ENCODE measurements at places on chromosomes 6 and 20.

GRCh38 chr6:154230910-154231595, 125.5 kb downstream of the IPCEF1 start:
- DNase-seq: no peak

DNA sequence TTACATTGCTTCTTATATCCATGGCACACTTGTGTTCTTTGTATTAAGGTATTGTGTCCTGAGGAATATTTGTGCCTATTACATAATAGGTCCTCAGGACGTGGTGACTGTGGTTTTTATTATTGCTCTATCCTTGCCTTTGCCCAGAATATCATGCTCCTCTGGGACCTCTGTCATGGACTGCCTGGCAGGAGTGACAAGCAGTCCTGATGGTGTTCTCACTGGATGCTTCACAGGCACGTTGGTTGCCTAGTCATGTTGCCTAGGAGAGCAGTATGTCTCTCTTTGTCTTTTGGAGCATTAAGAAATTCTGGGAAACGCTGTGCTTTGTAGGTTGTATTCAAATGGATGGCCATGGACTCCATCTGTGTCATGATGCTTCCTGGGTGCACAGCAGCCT, 24.7 kb upstream of the MROH8 start:
- DNase-seq: no peak

GRCh38 chr6:75893058-75893775, 144.2 kb downstream of the MYO6 start:
- DNase-seq: peak; percentile 83

GRCh38 chr6:111110036-111110435, 22.7 kb downstream of the SLC16A10 start:
- DNase-seq: no peak

- peak; percentile 41 for DNase-seq
Observed at GRCh38 chr6:26420688-26421171, 18.7 kb downstream of the BTN3A1 start.

GRCh38 chr6:126650931-126651330, 311.0 kb downstream of the CENPW start:
- peak; percentile 42 for DNase-seq

DNA sequence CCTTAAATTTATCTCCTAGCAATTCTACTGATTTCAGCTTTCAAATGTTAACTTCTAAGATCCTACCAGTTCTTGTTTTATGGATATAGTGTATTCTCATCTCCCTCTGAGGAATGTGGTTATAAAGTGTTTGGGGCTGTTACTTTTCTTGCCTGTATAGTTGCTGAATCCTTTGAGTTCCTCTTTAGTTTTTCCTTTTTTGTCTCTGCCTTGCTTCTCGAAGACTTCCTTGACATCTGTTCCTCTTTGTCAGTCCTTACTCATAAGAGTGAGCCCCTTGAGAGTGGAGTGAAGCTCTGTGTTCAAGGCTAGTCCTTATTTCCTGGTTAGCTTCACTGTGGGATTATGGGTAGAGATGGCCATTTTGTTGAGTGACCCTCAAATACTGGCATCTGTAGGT, 84.6 kb downstream of the ELOVL4 start:
- DNase-seq: no peak

GRCh38 chr6:25314509-25315175, 35.5 kb downstream of the CARMIL1 start:
- DNase-seq: no peak

DNA sequence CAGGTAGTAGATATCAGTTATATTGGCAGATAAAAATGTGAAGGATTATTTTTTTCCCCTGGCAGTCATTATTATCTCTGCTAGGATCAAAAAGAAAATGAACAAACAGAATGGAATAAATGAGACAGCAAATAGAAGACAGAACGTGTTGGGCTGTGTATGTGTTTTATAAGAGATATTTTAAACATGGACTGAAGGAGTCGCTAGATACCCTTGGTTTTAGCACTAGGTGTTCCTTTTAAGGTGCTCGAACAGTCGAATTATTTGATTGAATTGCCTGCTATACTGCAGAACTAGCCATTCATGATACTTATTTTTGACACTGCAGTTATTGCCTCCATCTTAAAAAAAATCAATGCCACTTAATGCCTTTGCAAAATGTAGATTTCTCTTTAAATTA, 3.7 kb downstream of the GRIK2 start:
- DNase-seq: no peak

DNA sequence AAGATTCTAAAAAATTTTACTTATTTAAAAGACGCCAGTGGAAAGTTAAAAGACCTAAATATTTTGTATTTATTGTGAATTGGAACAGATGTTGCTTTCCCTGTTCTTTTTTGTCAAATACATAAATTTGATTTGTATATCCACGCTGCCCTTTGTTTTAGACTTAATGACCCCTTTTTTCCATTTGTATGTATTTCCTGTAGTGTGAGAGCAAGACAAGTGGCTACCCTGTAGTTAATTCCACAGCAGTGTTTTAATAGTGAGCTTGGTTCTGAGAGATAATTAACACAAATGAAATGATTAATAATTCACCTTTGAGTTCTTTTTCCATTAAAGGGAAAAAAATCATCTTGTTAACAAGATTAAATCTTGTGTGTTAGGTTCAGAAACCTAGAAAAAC, 16.6 kb downstream of the SH3BGRL2 start:
- DNase-seq: no peak

GRCh38 chr20:31666258-31667042, 28.7 kb downstream of the COX4I2 start:
- no peak for DNase-seq

DNA sequence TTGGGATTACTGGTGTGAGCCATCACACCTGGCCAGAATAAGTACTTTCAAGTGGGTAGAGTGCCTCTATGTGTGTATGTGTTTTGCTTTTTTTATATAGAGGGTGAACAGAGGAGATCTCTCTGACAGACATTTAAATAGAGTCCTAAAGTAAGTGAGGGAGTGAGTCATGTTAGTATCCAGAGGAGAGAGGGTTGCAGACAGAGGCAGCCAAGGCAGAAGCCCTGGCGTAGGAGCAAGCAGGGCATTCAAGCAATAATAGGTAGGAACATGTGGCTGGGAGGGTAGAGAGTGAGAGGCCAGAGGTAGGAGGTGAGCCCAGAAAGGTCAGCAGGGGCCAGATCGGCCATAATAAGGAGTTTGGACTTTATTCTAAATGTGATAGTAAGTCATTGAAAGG, 48.9 kb downstream of the PHF20 start:
- DNase-seq: no peak

DNA sequence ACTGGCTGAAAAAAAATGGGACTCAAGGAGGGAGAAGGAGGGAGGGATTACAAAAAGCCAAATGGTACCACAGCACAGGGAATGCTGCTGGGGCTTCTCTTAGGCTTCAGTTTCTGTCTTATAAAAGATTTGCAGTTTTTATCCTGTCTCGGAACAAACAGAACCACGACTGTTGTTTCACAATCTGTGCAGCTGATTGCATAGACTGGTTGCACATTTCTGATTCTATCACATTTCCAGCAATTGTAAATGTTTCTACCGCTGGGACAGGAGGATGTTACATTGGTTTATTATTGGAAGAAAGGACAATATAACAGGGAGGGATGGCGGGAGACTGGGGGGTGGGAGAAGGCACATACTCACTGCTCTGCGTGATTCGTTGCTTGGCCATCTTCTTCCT, 73.5 kb upstream of the ARID1B start:
- DNase-seq: no peak

DNA sequence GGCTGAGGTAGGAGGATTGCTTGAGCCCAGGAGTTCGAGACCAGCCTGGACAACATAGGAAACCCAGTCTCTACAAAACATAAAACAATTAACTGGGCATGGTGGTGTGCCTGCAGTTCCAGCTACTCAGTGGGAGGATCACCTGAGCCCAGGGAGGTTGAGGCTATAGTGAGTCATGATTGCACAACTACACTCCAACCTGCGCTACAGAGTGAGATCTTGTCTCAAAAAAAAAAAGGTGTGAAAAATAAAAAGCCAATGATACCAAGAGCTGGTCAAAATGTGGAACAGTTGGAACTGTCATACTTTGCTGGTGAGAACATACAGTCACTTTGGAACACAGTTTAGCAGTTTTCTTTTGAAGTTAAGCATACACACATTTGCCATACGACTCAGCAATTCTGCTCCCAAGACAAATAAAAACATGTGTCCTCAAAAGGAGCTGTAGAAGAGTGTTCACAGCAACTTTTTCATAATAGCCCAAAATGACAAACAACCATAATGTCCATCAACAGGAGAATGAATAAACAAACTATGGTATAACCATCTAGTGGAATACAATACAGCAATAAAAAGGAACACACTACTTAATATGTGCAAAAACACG, 21.6 kb upstream of the FKBP5 start:
- DNase-seq: no peak

- DNase-seq: no peak
Observed at GRCh38 chr6:56850626-56851025, 104.3 kb upstream of the BEND6 start.

DNA sequence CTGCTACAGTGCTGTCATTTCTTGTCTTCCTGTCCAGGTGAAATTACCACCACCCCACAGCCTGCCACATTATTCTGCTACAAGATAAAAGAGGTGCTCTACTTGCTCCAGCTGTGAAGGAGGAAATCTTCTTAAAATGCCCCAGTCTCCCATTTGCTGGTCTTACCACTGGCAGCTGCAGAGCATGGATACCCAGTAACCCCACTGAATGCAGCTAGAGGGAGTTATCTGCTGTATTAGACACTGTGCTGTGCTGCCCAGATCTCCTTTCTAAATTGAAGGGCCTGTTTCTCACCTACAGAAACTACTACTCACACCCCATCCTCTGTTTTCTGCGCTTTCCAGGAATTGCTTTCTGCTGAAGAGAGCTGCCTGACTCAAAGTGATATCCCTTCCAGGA, 517.8 kb downstream of the PKHD1 start:
- DNase-seq: no peak

GRCh38 chr6:27297484-27297856, 14.6 kb downstream of the POM121L2 start:
- DNase-seq: no peak

GRCh38 chr6:40387127-40387870, 199.9 kb downstream of the LRFN2 start:
- DNase-seq: no peak

- no peak for DNase-seq
Observed at GRCh38 chr20:64146936-64147477, 17.2 kb upstream of the MYT1 start.

DNA sequence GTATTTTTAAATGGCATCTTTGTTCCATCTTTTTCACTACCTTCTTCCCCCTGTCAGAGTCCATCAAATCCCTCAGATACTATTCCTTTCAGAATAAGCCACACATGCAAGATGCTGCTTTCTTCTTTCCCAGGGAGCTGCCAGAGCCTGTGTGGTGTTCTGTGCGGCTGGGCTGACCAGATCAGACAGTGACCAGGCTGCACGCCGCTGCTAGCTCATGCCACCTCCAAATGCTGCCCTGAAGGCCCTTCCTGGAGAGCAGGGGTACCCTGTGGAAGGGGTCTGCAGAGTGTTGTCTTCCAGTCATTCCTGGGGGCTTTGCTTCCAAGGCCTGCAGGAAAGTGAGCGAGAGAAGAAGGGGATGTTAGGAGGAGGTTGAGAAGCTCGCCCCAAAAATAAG, 179.1 kb upstream of the SUPT3H start:
- DNase-seq: no peak

GRCh38 chr20:21303872-21304586, 898 bp downstream of the XRN2 start:
- no peak for DNase-seq

- DNase-seq: no peak
Observed at GRCh38 chr20:47727909-47728361, 57.3 kb downstream of the SULF2 start.

DNA sequence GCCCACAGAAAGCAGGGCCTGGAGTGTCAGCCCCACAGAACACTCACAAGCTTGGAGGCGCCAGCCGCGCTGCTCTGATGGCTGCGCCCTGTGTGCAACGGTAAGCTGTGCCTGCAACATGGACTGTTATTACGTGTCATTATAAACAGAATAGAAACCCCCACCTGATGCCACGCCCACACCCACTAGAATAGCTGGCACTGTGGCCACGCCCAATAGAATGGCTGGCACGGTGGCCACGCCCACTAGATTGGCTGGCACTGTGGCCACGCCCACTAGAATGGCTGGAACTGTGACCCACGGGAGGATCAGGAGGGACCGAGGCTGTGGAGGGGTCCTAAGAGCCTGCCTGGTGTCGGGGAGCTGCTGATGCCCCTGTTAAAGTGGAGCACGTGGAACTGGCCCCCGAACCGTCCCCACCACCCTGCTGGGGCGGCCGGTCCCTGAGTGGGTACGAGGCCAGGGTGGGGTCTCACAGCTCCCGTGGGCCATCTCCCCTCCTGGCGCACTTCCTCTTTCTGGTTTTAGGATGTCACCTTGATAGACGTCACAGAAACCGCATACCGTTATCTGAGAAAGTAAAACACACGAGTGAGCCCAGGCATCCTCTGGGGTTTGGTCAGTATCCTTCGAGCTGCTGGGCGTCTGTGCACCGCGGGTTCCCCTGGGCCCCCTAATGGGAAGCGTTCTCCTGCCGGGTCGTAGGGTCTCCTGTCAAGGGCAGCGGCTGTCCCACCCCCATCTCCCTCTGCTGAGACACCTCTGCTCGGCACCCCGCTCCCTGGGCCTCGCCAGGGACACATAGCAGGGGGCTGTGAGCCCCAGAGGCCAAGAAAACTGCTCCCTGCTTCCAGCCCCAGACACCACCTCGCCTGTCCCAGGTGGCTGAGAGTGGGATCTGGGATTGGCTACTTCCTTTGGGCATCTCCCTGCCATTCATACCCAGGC, 25.4 kb downstream of the SLC17A9 start:
- no peak for DNase-seq

DNA sequence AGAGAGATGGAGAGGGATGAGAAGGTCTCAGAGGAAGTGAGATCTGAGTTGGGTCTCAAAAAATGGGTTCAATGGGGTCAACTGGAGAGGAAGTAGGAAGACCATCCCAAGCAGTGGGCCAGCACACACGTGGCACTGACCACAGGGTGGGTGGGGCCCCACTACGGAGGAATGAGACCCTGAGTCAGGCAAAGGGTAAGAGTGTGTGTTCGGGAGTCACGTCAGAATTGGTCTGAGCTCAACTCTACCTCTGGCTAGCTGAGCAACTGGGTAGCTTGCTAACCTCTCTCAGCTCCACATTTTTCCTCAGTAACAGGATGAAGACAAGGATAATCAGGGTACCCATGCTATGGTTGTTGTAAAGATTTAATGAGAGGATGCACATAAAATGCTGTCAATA, 79.0 kb downstream of the TRERF1 start:
- no peak for DNase-seq

- DNase-seq: no peak
Observed at GRCh38 chr6:169543704-169544103, 158.1 kb downstream of the WDR27 start.

DNA sequence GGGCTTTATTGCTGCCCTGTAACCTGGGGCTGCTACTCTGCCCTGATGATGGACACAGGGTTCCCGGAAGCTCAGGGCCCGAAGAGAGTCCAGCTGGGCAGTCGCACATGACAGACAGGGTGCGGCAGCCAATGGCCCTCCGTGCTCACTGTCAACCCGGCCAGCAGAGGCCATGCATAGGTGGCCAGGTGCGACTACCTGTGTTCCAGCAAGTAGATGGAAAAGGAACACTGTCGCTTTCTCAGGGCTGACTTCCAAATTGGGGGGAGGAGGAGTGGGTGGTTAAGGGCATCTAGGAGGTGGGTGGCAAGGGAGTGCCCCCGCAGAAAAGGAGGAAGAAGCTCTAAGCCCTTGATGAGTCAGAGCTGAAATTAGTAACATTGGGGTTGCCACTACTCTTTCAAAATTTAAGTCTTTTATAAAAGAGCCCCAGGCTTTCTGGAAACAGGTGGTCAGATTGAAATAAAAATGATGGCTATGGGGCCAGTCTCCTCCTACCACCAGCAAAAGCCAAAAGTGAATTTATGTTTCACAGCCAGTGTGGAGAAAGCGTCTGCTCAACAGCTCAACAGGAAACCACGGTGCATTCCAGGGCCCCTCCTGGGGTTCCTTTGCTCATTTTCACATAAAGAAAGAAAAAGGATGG, 2.3 kb upstream of the RAMACL start:
- DNase-seq: peak; percentile 62

Measured in muscle of back (tissue), 13 donors.